PC-3 (cell line): ENCODE measurements at places on chromosomes 5 and 9. TPM values are rescaled to one million over a fixed set of nuclear protein-coding genes. Genes with fewer than 3 reads are reported as not detected.

PHYHD1 gene
- 1.6 TPM in 1 of 2 replicates, not detected in the other for total RNA-seq

PCDHGB2 gene
- total RNA-seq: 1.4 and 2.2 TPM in 2 replicates

FBN2 gene
- total RNA-seq: 45.2 and 51.8 TPM in 2 replicates

SLC34A1 gene
- total RNA-seq: 0.07 and 0.12 TPM in 2 replicates

SLC6A7 gene
- 0.29 and 0.35 TPM in 2 replicates for total RNA-seq

IFNK gene
- not detected in 2 replicates for total RNA-seq

ERAP2 gene
- total RNA-seq: 9.6 and 12.0 TPM in 2 replicates

ENTPD2 gene
- 0.92 and 1.3 TPM in 2 replicates for total RNA-seq

- DNase-seq: no peak
Observed at GRCh38 chr9:20914556-20914955, 116.9 kb downstream of the HACD4 start.

DNA sequence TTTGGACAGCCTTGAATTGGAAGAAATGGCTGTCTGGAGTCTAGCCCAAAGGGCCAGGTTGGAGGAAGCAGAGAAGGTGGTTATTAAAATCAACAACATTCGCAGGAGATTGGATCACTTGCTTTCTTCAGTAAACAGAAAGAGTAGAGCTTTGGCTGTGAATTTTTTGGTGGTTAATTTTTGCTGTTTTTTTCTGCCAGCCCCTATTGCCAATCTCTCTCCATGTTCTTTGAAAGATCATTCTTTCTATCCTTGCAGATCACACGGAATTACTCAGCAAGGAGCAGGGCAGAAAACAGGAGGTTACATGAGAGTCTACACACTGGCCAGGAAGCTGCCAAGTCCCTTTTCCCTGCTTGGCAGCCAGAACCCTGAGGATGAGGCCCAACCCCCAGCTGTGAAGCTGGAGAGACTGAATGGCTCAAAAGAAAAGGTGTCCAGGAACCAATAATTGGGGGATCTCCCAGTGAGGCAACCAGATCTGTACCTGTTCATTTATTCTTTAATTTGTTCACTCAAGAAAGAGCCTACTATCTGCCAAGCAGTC is 13.0 kb downstream of the GLRX start:
- DNase-seq: peak; percentile 43

GRCh38 chr9:133453651-133454050 is 6.1 kb upstream of the CACFD1 start:
- DNase-seq: no peak

GRCh38 chr9:91890662-91891061 is 59.4 kb downstream of the ROR2 start:
- no peak for DNase-seq

- DNase-seq: peak; percentile 4
Observed at GRCh38 chr5:65364907-65365306, 116.8 kb downstream of the ADAMTS6 start.

GRCh38 chr5:167283691-167284090 is 1007.8 kb upstream of the WWC1 start:
- no peak for DNase-seq

DNA sequence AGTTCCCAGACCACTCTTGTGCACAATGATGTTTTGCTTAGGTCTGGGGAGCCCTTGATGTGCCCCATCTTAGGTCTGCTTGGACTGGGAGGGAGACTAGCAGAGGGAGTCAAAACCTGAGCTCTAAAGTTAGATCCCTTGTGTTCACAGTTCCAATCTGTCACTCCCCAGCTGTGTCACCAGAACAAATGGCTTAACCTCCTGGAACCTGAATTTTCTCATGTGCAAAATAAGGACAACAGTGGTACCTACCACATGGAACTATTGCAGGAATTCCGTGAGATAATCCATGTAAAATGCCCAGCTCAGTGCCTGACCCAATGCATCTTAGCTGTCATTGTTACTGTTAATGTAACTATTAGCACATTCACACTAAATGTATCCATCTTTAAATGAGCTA is 45.5 kb downstream of the GALNT10 start:
- DNase-seq: no peak

DNA sequence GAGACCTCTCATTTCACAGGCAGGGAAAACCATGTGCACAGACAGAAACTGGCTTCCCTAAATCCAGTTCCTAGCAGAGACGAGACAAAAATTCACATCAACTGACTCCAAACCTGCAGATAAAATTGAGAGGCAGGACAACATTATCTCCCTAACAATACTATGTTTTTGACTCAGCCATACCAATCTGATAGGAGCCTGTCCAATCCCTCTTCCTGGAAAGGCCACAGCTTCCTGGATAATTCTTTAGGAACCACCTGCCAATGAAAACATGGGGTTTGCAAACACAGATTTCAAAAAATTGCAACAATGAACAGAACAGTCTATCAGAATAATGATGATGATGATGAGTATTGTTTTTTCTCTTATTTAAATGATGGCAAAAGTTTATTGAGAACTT is 22.4 kb downstream of the SH3TC2 start:
- no peak for DNase-seq

GRCh38 chr5:157761690-157762621 is 18.4 kb downstream of the LSM11 start:
- peak; percentile 86 for DNase-seq

DNA sequence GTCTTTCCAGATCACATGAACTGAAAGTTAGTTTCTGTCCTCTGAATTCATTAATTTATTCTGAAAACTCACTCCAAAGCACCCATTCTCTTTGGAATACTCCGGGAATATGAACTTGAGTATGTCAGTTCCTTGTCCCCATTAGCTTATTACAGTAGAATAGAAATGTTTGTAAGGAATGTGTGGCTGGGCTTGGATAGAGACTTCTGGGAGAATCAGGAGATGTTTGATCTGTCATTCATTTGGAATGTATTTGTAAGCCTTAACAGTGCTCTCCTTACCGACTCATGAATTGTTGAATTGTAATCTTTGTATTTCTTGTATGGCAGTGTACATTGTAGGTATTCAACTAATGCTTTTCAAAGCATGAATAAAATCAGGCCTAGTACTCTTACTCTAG is 548.4 kb downstream of the LRRC70 start:
- peak; percentile 67 for DNase-seq

- no peak for DNase-seq
Observed at GRCh38 chr5:35753500-35753899, 103.2 kb upstream of the IL7R start.

DNA sequence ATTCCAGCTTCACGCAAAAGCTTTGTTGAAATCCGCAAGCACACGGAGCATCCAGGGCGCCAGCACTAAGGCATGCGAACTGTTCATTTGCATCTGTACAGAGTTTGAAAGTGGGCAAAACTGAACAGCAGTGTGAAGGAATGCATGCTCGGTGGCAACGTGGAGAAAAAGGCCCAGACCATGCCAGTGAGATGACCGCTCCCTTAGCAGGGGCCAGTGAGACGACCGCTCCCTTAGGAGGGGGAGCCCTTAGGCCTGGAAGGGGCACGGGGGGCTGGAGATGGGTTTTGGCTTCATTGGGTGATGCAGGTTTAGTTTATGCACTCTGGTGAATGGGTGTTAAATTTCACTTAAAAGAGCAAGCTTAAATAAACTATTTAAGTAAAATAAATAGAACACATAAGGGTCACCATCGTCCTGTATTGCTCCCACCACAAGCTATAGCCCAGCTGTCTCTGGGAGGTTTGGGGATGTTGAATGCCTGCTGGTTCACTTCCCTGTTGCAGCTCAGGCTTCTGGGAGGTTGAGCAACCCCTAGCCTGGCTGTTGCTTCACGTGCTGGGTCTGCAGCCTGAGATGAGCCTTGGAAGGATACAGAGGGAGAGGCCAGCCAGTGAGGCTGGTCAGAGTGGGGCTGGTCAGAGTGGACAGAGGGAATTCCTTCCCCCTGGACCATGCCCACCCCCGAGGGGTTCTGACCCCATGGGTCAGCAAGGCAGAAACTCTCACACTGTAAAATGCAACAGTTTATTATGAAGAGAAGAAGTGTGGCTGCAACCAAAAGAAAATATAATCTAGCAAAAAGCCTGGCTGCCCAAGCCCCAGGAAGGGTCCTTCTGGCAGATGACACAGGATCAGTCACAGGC is 4.6 kb upstream of the FCN1 start:
- no peak for DNase-seq

DNA sequence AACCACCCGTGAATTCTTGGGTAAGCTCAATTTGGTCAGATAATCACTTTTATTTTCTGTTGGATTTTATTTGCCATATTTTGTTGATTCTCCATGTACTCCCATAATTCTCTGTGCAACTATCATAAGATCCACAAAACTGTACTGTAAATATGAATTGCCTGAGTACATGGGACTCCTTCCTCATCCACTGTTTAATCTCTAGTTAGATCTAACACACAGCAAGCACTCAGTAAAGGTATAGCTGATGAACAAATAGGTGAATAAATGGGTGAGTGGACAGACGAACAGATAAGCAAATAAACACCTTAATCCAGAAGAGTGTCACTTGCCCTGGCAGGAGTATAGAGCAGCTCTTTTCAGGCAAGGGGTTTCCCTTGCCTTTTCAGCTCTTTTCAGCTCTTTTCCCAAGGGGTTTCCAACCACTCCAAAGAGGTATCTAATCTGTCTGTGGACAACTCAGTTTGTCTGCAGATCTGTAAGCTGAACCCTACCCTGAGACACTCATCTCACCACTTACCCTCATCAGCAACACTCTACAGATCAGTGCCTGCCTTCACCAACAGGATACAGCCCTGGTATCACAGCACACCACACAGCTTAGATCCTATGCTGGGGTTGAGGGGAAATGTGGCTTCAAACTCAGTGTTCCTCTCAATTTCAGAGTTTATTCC is 51.2 kb downstream of the SIL1 start:
- no peak for DNase-seq

- DNase-seq: peak; percentile 4
Observed at GRCh38 chr9:4615251-4615650, 46.8 kb upstream of the PLPP6 start.

DNA sequence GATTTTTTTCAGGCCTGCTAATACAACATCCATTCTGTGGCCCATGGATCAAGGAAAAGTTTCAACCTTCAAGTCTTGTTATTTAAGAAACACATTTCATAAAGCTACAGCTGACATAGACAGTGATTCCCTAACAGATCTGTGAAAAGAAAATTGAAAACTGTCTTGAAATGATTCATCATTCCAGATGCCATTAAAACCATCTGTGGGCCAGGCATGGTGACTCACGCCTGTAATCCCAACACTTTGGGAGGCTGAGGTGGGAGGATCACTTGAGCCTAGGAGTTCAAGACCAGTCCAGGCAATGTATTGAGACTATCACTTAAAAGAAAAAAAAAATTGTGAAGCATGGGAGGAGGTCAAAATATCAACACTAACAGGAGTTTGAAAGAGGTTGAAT is 6.0 kb downstream of the RAPGEF6 start:
- peak; percentile 55 for DNase-seq

DNA sequence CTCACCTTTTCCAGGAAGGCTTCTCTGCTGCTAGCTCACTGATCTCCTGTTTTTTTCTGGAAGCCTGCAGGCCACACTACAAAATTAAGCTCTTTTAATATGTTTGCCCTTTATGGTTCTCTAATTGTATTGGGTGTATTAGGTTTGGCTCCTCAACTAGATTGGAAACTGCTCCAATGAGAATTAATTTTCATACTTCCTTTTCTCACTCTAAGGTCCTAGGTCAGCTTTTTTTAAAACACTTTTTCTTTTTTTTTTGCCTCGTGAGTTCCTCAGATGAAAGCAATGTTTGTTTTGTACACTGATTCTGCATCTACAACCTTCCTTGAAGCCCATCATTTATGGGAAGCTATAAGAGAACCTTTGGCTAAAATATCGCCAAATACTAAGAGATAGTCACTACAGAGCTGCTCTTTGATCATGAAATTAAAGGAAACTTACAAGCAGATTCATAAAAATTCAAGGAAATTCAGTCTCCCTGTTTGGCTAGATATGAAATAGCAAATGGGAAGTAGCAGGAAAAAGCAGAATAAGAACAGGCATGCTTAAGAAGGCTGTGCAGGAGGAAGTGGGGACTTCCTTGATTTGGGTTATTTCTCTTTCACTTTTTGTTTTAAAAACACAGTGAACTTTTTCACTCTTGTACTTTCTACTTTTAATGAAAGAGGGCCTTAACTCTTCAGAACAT is 55.2 kb upstream of the FYB1 start:
- DNase-seq: no peak

- DNase-seq: no peak
Observed at GRCh38 chr5:143733665-143734455, 78.1 kb upstream of the HMHB1 start.

GRCh38 chr5:35188031-35188457 is 42.2 kb downstream of the PRLR start:
- peak; percentile 28 for DNase-seq

- no peak for DNase-seq
Observed at GRCh38 chr5:98368141-98368540, 405.3 kb upstream of the RGMB start.

DNA sequence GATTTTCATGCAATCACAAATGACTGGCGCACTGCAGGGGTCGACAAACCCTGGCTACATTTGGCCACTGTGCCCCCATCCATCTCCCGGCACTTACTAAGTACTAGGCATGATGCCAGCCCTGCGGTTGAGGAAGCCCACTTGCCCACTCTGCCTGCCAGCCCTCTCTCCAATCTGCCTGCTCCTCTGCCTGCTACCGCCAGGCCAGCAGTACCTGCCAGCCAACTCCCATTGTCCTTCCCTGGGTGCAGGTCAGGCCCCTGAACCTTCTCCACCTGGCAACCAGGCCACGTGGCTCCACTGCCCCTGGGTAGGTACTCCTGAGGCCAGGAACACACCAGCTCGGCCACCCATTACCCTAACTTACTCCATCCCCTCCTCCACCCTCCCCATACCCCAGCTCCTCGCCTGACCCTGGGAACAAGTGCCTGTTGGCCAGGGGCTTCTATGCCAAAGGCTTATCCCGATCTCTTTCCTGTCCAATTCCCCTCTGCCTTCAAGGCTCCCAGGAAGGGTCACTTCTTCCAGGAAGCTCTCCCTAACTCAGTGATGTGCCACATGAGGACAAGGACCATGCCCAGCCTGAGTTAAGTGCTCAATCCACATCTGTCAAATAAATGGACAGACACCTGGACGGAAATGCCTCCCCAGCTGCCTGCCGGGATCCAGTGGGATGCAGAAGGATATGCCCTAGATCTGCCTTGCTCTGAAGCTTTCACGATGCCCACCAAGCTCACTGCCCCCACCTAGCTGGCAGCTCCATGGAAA is 6.6 kb downstream of the EEIG1 start:
- DNase-seq: no peak

DNA sequence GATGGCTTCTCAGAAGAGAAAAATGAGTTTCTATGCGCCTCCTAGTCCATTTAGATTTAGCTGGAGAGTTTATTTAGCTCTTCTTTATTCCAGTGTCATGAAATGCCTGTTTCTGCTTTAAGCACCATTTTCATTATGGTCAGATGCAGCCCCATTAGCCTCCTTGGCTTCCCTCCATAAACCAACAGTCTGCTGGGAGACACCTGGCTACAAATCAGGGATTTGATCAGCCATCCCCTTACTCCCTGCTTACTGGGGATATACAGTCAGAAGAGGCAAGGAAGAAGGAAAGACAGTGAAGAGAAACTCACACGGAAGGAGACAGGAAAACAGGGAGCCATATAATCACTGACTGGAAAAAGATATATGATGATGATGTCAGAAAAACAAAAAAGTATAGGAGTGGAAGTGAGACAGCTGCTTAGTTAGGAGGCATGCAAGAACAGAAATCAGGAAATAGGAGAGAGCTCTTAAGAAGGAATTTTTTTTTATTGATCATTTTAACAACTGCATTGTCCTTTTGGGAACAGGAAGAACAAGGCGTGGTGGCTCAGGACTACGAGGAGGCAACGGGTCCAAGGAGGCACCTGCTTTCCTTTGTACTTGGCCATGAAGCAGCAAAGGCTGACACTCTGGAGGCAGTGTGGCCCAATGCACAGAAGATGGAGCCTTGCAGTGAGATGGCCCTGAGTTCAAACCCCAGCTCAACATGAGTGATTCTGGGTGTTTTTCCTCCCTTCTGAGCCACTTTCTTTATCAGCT is 56.1 kb downstream of the MED27 start:
- DNase-seq: no peak

GRCh38 chr9:123686131-123686828 is 243.6 kb downstream of the DENND1A start:
- peak; percentile 59 for DNase-seq
